ENCODE measurements at places on chromosomes 5 and 9. TPM values are rescaled to one million over a fixed set of nuclear protein-coding genes. Genes with fewer than 3 reads are reported as not detected.

Gene SPATA31A3
- total RNA-seq = not detected

Gene MARCOL
- total RNA-seq = not detected

Gene TOR4A
- 31.3 TPM for total RNA-seq

Gene ANKRD31
- total RNA-seq = 0.16 TPM

Gene SLC23A1
- not detected for total RNA-seq

Gene ECSCR
- total RNA-seq = 0.36 TPM

Gene F2RL2
- 18.6 TPM for total RNA-seq

Gene MEGF10
- total RNA-seq = not detected

Gene AGXT2
- not detected for total RNA-seq

Gene SCAMP1
- total RNA-seq = 29.9 TPM

Gene OBP2B
- total RNA-seq = not detected

Gene IL3
- not detected for total RNA-seq

Gene DRD1
- 0.18 TPM for total RNA-seq

Gene FAM120AOS
- 60.5 TPM for total RNA-seq

Gene POLE3
- total RNA-seq = 15.5 TPM

Gene TLX3
- total RNA-seq = not detected

Gene CPLANE1
- 37.4 TPM for total RNA-seq

Gene QRFP
- total RNA-seq = not detected

Gene TMEM232
- total RNA-seq = 4.7 TPM

Gene CCL28
- total RNA-seq = 5.1 TPM

Gene COL23A1
- total RNA-seq = not detected

Gene CYSRT1
- 0.49 TPM for total RNA-seq

Gene LRRC26
- not detected for total RNA-seq
